Activated naive CD8-positive, alpha-beta T cell treated with anti-CD3 and anti-CD28 coated beads, Interleukin-2, amount 10 ng/mL, durations not matched to agents 7 days and 5 days (primary cell): ENCODE measurements at places on chromosomes 5 and 9. TPM values are rescaled to one million over a fixed set of nuclear protein-coding genes. Genes with fewer than 3 reads are reported as not detected.

- peaks cover 5% of the 10 kb centered on the region for H3K36me3 ChIP-seq
- H3K4me1 ChIP-seq, result peaks cover 23% of the 10 kb centered on the region
- H3K27ac ChIP-seq, result no peak overlapping the region
These were observed 78.6 kb upstream of the KLF9 start for GRCh38 chr9:70493029-70493428.

The CBY3 gene
- total RNA-seq, result 0.40 TPM

DNA sequence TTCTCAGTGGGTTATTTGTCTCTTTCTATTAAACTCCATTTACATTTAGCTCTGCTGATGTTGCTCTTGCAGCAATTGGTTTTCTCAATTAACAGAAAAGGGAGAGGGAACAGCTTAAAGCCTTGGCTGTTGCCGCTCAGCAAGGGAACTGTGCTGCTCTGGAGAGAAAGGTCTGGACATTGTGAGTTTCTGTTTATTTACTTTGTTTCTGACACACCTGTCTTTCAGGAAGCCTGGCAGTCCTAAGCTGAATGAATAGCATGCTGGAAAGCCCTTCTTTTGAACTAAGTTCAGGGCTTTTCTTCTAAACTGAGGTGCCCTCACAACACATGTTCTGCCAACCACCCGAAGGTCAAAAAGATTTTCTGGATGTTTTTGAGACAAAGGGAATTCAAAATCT is 491.9 kb downstream of the PDE4D start:
- H3K27ac ChIP-seq, result no peak overlapping the region
- no peak for DNase-seq
- peaks cover 2% of the 10 kb centered on the region for H3K27me3 ChIP-seq
- H3K4me3 ChIP-seq, result no peak overlapping the region
- no peaks in the 10 kb centered on the region for H3K4me1 ChIP-seq
- H3K36me3 ChIP-seq, result no peaks in the 10 kb centered on the region

DNA sequence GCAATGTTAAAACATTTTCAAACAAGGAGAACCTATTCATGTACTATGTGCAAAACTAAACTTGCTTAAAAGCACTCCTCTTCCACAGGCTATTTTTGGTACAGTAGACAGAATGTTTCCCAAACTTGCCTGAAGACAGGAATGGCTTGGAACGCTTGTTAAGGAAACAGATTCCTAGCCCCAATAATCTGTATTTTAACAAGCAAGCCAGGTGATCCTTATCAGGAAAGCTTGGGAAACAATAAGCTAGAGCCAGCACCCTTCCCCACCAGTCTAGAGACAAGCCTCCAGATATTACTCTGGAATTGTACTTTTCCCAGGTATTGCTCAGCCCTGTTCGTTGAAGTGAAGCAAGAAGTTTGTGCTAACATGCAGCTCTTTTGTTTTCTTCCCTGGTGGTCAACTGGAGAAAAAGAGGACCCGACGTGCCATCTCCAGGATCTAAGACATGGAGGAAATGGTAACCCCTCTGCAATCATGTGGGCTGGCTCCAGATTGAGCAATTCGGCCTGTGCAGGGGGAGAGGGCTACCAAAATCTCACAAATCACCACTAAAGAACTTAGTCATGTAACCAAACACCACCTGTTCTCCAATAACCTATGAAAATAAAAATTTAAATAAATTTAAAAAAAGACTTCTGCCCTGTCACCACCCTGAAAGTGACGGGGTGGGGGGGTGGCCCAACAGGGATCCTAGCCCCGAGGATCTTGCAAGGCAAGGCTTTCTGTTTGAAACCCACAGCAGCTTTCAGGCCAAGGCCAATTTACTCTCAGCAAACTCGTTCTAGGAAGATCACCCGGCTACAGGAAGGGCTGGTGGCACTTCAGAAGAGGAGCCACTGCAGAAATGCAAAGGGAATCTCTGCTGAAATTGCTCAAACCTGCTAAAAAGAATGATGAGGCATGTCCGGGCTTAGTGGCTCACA is 48.6 kb downstream of the SHB start:
- no peaks in the 10 kb centered on the region for H3K36me3 ChIP-seq
- no peak overlapping the region for H3K27ac ChIP-seq
- H3K4me1 ChIP-seq, result no peaks in the 10 kb centered on the region

- no peak overlapping the region for H3K4me3 ChIP-seq
- no peaks in the 10 kb centered on the region for H3K36me3 ChIP-seq
- DNase-seq, result no peak
- no peaks in the 10 kb centered on the region for H3K27me3 ChIP-seq
- H3K4me1 ChIP-seq, result no peaks in the 10 kb centered on the region
- no peak overlapping the region for H3K27ac ChIP-seq
These were observed 420.8 kb downstream of the CHSY3 start for GRCh38 chr5:130324953-130325671.

DNA sequence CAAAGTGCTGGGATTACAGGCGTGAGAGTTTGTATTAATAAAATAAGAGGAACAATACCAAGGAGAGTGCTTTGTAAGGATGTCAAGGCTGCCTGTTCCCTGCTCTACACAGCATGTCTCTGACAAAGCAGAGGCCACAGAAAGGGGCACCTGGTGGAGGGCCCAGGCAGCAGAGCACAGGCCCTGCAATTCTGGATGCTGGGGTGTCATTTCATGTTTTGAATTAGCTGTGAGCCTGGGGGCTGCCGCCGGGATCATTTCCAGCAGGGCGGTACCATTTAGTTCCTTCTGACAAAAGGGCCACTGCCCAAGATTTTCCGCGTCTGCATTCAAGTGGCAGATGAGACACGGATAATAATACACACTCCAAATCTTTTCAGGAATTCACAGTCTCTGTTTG is 396.9 kb downstream of the GADD45G start:
- no peak for DNase-seq
- H3K4me3 ChIP-seq, result peak overlapping the region; percentile 9
- H3K4me1 ChIP-seq, result peaks cover 35% of the 10 kb centered on the region
- H3K36me3 ChIP-seq, result peaks cover 2% of the 10 kb centered on the region

GRCh38 chr5:87752362-87752761 is 339.6 kb upstream of the CCNH start:
- no peak overlapping the region for H3K4me3 ChIP-seq
- no peak overlapping the region for H3K27ac ChIP-seq
- no peaks in the 10 kb centered on the region for H3K4me1 ChIP-seq
- H3K27me3 ChIP-seq, result no peaks in the 10 kb centered on the region

The SLC22A5 gene
- 6.0 TPM for total RNA-seq

- no peaks in the 10 kb centered on the region for H3K4me1 ChIP-seq
- H3K4me3 ChIP-seq, result no peak overlapping the region
- no peaks in the 10 kb centered on the region for H3K36me3 ChIP-seq
- no peaks in the 10 kb centered on the region for H3K27me3 ChIP-seq
- no peak for DNase-seq
These were observed 637.8 kb upstream of the WWC1 start for GRCh38 chr5:167653645-167654106.
